Stimulated activated CD8-positive, alpha-beta memory T cell treated with anti-CD3 and anti-CD28 coated beads, Interleukin-4, amount 100 ng/mL, for 4 hours (primary cell): ENCODE measurements at places on chromosomes 16 and 17.

GRCh38 chr16:88983771-88984687 is 7.0 kb upstream of the CBFA2T3 start:
- no peak for DNase-seq

DNA sequence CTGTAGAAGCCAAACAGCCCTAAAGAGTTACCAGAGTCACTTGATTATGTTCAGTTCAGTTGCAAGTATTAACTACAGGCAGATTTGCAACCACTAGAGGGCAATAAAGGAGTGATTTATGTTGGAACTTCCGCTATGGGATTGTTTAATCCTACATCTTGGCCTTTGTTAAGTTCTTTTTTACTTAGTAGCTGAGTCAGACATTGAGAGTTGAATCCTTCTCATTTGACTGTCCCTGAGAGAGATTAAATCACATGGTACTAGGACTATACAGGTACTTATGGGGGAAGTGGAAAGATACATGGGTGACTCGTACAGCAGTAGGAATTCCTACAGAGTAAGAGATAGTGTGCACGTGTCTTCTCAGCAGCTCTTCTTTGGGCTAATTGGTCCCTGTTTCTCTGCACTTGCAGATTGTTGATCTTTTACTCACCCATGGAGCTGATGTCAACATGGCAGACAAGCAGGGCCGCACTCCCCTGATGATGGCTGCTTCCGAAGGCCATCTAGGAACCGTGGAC is 40.3 kb downstream of the CYB561 start:
- DNase-seq = no peak

DNA sequence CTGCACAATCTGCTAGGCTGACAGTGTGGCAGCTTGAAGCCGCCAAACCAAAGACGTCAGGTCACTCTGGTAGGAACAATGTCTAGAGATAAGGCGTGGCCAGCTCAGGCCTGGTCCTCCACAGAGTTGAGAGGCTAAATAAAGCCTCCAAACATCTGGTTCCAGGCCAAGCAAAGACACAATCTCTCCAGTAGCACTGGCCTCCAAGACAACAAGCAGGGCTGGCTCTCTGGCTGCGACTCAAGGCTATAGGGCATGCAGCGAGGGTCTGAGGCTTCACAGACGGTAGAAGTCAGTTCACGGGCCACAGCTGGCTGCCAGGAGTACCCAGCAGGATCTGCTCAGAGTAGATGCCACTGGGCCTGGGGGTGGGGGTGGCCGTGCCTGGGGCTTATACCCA is 75.6 kb downstream of the ABR start:
- DNase-seq = no peak

GRCh38 chr17:72426321-72426720 is 305.5 kb downstream of the SOX9 start:
- DNase-seq = no peak

GRCh38 chr17:17322516-17323510 is 19.6 kb downstream of the NT5M start:
- no peak for DNase-seq

DNA sequence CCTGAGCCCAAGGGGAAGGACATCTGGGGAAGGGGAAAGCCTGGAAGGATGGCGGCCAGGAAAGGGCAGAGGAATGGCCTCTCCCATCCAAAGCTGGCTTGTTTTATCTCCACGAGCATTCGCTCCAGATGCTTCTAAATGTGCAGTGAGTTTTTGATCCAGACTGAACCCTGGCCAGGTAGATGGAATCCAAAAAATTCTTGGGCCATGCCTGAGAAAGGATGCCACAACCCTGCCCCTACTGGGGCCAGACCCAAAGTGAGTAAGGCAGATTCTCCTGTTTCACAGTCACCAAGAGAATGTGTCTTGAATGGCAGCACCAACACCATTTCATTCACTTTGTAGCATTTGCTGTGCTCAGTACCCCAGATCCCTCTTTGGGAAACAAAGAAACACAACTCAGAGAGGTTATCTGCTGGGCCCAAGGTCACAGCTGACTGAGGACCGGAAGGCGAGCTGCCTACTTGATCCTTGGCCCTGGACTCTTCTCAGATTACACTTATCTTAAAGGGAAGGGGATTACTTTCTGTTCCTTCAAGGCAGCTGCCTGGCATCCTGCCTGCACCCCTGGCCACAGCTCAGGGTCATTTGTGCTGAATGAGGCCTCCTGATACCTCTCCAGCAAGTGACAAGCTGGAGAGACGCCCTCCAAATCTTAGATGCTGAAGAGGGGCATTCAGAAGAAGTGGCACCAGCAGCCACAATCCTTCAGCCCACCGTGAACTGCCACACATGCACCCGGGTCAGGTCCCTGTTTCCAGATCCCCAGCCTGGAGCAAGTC is 3.6 kb downstream of the LRRC75A start:
- no peak for DNase-seq

DNA sequence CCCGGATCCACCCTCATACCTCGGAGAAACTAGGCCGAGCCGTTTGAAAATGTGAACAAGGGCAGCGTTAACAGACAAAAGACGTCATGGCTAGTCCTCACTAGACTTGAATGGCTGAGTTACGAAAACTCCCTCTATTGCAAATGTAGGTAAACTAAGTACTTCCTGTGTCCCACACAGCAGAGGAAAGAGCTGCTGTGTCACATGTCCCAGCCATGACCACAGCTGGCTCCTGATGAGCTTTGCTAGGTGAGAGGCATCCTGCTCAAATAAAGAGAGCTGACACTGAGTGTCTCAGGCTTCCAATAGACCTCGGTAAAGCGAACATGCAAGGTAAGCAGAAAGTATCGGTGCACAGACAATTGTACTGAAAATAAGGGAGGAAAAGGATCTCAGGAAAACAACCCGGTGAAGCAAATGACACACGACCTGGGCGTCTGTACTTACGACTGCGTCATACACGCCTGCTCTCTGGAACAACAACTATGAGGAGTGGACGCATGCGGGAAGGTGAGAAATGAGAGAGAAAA is 26.0 kb downstream of the TMEM204 start:
- no peak for DNase-seq

DNA sequence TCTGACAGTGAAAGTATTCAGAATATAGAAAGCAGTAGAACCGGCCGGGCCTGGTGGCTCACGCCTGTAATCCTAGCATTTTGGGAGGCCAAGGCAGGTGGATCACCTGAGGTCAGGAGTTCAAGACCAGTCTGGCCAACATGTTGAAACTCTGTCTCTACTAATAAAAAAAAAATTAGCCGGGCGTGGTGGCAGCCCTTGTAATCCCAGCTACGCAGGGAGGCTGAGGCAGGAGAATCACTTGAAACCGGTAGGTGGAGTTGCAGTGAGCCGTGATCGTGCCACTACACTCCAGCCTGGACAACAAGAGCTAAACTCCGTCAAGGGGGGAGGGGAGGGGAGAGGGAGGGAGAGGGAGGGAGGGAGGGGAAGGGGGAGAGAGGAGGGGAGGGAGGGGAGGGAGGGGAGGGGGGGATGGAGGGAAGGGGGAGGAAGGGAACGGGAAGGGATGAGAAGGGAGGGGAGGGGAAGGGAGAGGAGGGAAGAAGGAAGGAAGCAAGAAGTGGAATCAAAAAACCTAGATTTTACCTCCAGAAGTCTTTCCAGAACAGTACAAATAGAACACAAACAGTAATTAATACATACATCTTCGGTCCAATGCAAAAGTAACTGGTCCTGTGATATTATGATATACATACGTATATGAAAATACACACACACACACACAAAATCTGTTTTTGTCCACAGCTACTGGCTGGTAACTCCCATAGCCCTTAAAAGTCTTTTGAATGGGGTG is 10.9 kb upstream of the NT5C start:
- no peak for DNase-seq

GRCh38 chr16:4604401-4604800 is 10.3 kb downstream of the UBALD1 start:
- DNase-seq = no peak
